ENCODE measurements at places on chromosomes 6 and 20.

DNA sequence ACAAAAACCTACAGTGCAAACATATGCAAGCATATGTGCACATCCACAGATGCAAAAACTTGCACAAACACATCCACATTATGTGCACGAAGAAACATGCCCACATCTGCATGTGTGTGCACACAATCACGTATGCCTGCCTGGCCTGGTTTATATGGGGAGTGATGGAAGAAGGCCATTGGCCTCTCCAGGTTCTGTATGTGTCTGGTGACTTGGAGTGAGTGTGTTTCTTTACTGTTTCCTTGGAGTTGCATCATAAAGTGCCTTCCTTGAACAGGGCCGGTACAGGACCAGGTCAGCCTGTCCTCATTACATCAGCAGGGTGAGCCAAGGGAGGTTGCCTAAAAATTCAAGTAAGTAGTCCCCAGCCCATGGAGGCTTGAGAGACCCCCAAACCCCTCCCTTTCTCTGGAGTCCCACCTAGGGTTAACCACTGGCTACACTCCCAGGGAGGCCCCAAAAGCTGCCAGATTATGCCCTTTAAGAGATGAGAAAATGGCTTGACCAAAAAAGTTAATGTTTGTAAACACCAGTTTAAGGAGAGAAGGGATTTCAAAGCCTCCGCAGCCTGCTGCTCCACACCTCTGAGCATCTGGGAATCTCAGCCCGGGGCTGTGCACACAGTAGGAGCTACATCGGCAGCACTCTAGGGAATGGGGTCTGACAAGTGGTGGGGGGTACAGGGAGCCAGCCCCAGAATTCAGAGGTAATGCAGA, 140.8 kb downstream of the VEGFA start:
- no peak for DNase-seq

DNA sequence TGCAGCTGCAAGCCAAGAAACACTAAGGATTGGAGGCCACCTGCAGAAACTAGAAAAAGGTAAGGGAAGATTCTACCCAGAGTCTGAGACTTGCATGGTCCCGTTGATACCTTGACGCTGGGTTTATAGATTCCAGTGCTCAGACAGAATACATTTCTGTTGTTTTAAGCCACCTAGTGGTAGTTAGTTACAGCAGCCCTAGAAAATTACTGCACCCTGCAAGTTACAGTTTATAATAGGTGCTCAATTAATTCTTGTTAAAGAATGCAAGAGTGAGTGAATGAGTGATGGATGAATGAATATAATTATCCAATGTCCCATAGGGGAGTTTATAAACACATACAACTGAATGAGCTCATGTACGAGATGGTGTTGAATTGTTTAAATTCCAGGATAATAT, 453.1 kb upstream of the SLC35B3 start:
- DNase-seq, result peak; percentile 45

DNA sequence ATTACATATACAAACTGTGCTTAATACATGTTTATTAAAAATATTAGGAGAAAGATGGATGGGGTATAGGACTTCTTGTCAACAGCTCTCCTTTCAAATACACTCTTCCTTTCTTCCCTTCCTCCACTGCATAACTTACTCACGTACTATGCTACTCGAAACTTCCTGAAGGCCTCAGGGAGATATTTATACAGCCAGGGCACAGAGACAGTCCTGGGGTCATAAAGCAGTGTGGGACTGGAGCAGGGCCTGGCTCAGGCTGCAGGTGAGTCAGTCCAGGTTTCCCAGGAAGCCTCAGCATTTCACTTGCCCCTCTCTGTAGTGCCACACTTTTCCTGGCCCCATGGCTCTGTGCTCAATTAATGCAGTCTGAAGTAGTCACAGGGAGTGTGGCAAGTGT, 157.0 kb downstream of the UBE3D start:
- DNase-seq, result no peak

DNA sequence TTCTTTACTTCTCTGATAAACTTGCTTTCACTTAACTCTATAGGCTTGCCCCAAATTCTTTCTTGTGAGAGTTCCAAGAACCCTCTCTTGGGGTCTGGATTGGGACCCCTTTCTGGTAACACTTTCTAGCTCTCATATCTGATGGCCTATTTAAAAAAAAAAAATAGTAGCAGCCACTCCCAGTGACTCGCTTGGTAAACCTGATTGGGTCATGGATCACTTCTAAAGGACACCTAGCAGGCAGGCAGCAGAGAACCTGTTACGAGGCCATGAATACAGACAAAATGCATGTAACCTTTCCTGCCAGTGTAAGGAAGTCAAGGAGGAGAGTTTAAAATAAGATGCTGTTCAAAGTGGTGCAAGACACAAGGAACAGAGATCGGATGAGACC, 9.1 kb upstream of the SERPINB6 start:
- DNase-seq, result no peak

DNA sequence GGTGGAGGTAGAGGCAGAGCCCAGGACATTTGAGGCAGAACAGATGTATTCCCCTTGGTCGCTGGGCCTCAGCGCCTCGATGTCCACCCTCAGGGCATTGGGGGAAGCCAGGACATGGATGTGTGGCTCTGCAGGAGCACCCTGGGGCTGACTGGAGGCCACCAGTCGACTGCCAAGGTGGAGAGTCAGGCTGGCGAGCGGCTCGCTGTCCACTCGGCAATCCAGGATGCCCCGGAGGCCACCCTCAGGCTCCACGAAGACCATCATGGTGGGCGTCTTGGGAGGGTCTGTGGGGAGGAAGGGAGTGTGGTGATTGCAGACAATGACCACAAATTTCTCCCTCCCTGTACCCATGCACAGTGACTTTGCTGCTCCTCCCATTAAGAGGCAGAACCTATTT, 8.2 kb upstream of the ADAM33 start:
- no peak for DNase-seq

DNA sequence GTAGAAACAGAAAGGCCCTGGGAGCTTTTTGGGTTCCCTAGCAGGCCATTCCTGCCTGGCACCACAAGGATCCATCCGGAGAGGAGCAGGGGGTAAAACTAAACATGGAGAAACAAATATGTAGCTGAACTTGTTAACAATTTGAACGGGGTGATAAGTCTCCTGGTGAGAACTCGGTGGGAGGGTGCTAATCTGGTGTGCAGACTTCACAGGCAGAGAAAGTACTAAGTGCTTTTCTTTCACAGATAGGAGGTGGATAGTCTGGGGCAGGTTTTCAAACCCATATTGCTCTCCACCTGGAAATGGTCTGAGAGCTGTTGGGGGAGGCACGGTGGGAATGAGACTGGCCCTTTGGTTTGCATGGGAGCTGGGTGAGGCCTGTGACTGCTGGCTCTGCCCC, 196.3 kb upstream of the FUT9 start:
- no peak for DNase-seq

GRCh38 chr6:37495244-37495934, 4.3 kb downstream of the CCDC167 start:
- DNase-seq, result no peak

DNA sequence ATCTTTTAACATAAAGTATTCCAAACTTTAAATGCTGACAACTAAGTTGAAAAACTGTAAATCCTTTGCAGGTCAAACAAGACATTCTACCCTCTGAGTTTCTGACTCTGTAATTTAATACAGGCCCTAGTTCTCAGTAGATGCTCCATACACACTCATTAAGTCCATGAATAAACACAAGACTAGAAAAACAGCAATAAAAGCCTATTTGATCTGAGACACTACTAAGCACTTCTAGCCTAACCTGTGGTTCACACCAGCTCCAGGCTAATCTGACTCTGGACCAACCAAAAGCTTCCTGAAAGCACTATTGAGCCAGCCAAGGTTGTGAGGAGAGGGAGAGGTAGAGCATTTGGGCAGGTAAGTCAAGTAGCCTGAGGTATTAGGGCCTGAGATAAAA, 103.9 kb downstream of the EPM2A start:
- DNase-seq, result no peak

DNA sequence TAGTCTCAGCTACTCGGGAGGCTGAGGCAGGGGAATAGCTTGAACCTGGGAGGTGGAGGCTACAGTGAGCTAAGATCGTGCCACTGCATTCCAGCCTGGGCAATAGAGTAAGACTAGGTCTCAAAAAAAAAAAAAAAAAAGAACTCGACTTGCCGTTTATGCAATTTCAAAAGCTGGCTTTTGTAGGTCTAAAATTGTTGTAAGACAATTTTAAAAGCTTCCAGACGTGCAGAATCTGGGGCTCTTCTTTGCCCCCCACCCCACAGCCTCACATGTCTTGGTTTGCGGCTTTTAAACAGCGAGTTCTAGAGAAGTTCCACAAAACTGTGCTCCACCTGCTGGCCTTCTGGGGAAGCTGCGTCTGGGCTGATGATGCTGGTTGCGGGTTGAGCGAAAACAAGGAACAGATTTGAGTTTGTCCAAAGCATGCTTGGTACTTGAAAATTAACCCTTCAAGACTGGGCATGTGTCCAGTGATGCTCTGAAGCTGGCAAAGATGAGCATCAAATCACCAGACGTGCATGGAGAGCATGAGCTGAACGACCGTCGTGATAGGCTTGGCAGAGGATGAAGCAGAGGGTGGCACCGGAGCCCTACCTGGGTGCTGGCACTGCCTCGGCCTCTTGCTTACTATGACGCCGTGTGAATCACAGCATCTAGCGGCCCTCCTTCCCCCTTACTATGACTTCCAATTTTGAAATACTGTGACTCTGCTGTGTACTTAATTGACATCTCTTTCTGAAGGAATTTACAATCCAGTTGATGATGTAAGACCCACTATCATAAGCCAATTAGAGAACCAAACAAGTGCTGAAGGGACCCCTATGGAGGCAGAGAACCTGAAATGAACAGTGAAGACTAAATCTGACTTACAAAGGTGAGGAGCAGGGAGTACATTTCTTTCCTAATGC, 171.4 kb downstream of the GMPR start:
- peak; percentile 83 for DNase-seq

GRCh38 chr20:6606651-6607050, 160.8 kb upstream of the BMP2 start:
- no peak for DNase-seq

GRCh38 chr20:45592574-45593189, 13.6 kb upstream of the WFDC8 start:
- peak; percentile 88 for DNase-seq
